8988T (cell line): ENCODE measurements at places on chromosomes 3 and 15.

- DNase-seq = no peak
These were observed 172.4 kb downstream of the KLHL25 start for GRCh38 chr15:85622221-85622831.

- no peak for DNase-seq
These were observed 23.1 kb upstream of the RNU6-1 start for GRCh38 chr15:67862750-67863441.

GRCh38 chr3:159928071-159928491, 60.6 kb upstream of the IL12A start:
- no peak for DNase-seq

DNA sequence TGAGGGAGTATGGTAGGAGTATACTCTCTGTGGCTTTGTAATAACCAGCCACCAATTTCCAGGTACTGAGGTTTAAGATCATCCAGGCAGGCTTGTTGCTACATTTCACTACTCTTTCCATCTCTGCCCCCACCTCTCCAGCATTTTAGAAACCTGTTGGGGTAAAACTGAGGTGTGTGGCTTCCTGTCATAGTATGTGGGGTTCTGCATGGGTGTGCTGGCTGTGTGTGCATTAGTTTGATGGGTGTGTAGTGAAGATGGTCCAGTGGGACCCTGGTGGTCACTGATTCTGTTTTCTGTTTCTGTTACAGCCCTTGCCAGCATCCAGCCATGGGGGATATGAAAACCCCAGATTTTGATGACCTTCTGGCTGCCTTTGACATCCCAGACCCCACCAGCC, 34.0 kb downstream of the ZNF592 start:
- DNase-seq = no peak

GRCh38 chr15:62727501-62727900, 315.0 kb upstream of the TPM1 start:
- no peak for DNase-seq

GRCh38 chr3:105368566-105369499, 2.1 kb downstream of the ALCAM start:
- DNase-seq = no peak

DNA sequence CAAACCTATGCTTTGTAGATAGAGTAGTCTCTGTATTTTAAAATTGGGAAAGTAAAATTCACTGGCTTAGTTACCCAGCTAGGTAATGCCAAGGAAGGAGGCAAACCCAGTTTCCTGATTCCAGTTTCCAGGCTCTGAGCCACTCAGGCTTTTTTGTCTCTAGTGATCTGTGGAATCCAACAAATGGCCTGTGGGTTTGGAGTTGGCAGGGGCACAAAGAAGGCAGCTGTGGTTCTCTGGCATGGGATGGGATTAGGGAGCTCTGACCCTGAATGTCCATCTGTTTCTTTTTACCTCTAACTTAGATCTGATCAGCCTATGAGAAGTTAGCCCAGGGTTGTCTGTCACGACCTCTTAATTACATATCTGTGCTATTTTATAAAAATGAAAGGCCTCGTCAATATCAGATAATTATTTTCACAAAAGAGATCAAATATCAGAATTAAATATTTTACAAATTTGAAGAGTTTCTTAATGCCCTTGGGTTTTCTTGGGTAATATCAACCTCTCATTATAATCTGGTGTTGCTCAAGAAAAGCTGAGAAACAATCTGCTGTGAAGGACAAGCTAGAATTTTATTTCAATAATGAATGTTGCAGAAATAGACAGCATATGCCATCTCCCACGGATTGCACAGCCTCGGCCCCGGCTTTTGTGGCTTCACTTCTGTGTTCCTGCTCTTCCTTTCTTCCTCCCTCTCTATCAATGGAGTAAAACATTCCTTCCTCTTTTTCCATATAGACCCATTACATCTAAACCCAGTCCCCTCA, 63.7 kb upstream of the DAZL start:
- no peak for DNase-seq

DNA sequence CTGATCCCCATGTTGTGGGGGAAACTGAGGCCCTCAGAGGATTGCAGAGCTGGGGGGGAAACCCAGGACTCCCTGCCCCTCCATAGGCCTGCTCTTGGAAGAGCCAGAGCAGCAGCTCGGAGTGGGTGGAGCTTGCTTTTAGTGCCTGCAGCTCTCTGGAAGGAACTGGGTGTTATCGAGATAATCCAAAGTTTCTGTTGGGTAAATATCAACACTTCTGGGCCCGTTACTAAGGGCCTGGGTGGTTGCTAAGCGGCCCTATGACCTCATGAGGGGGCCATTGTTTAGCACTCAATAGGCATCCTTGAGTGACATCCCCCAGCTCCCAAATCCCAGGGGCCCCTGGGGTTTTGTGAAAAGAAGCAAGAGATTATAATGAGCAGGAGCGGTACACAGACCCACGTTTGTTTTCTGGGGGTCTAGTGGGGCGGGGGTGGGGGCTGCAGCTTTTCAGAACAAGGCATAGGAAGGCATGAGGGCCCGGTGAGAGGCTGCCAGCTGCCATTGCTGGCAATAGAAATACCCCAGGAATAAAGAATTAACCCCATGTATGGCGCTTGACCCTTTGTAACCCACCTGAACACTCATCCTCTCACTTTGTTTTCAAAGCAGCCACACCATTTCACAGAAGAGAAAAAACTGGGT, 48.3 kb upstream of the ATP2B2 start:
- no peak for DNase-seq

DNA sequence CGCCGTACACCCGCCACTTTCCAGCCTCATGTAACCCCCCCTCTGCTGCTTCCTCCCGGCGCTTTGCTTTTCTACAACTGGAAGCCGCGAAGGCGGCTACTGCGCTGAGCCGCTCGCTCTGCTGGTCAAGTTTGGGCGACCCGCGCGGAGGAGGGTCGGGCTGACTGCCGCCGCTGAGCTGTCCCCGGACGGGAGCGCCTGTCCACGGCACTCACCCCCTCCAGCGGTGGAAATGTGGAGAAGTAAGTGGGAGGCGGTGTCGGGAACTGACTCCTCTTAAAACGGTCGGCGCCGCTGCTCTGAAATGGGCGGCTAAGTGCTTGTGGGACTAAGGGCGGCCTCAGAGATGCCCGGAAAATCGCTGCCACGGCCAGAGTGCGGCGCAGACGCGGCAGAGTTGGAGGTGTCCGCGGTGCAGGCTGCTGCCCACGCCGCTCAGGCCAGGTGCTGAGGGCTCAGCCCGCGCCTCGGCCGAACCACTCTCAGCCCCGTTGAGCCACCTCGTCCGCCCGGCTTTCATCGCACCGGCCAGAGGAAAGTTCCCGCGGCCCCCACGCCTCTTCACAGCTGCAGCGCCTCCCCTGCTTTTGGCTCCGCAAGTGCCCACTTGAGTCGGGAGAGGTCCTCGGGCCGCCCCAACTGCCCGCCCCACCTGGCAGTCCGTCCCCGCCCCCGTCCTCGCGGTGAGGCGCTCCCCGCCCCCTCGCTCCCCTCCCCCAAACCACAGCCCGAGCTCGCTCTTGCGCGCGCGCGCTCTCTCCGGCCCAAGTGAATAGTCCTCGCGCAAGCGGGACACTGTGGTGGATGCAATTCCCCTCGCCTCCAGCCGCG, at the start of gene EPHA6:
Gene EPHA6, plus strand, starts transcription at position 775 of the 831 bp plus-strand sequence.
- DNase-seq = no peak

- DNase-seq = no peak
These were observed 27.6 kb upstream of the RTP4 start for GRCh38 chr3:187340578-187340977.

DNA sequence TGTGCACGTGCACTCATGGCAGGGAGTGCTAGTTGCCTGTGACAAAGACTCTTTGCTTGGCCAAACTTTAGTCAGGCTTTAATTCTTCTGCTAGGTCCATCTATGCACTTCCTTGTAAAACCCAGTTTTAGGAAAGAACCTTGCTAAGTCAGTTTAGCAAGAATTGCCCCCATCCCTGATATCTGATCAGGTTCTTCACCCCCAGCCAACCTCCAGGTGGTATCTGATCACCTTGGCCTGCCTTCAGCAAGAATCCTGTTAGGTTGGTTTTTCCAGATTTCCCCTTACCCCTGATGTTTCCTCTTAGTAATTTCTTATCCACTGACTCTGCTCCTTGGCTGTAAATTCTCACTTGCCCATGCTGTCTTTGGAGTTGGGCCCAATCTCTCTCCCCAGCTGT, 8.4 kb downstream of the HSPBAP1 start:
- DNase-seq = no peak

- no peak for DNase-seq
These were observed 20.9 kb downstream of the TBC1D21 start for GRCh38 chr15:73894133-73894814.

- no peak for DNase-seq
These were observed 27.9 kb downstream of the GTPBP8 start for GRCh38 chr3:113018536-113019181.

DNA sequence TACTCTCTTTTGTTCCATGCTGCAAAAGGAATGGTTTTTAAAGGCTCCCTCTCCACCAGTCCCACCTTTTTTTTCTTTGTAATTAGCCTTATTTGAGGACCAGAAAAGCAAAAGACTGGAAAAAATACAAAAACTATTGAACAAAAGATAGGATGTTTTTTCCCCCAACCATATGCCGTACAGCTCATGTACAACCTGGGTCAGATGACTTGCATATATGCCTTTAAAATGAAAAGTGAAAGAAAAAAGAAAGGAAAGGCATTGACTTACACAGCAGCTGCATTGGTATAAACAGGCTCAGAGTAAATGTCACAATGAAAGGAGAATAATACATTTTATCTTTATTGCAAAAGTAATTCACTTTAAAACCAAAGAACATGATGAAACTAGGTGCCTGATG, 69.5 kb upstream of the CMC1 start:
- no peak for DNase-seq

DNA sequence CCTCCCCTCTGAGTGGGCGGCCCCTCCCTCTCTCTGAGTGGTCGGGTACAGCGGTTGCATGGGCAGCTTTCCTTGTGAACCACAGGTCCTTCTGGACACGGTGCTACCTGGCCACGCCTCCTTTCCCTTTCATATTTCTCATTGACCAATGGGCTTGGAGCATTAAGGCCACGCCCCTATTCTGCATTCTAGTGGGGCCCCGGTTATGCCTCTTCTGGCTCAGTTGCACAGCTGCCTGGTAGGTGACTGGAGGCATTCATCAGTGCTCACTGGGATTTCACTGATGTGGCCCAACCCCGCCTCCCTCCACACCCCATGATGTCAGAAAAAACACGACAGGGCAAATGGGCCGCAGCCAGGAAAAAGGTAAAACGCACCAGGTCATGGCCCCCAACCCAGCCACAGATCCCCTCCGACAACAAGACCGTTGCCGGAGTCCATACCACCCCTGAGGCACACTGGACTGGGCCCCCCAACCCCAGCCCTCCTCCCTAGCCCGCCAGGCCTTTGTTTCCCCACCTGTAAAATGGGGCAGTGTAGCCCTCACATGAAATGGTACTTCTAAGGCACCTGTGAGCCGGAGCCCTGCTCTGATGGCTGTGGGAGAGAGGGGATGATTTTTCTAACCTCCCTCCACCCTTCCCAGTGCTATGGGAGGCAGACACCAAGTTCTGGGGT, 26.3 kb downstream of the NGRN start:
- DNase-seq = no peak

DNA sequence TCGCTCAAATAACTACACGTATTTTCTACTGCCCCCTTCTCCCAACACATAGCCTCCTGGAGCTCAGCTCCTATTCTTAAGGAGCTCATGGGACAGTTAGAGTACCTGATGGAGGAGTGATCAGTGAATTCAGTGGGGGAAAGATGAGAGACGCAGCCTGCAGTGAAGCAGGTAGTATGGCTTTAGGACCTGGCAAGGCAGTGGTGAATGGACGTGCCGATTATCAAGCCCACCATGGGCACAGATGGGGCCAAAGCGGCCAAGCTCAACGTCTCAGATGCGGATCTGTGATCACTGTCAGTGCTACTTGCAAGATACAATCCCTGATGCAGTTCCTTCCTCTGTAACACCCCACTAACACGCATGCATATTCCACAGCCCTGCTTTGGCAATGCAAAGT, 45.8 kb upstream of the ATP2B2 start:
- DNase-seq = no peak

GRCh38 chr3:39068556-39068955, 16.7 kb downstream of the WDR48 start:
- no peak for DNase-seq

- DNase-seq = no peak
These were observed 148.9 kb upstream of the GBE1 start for GRCh38 chr3:81910244-81910852.

DNA sequence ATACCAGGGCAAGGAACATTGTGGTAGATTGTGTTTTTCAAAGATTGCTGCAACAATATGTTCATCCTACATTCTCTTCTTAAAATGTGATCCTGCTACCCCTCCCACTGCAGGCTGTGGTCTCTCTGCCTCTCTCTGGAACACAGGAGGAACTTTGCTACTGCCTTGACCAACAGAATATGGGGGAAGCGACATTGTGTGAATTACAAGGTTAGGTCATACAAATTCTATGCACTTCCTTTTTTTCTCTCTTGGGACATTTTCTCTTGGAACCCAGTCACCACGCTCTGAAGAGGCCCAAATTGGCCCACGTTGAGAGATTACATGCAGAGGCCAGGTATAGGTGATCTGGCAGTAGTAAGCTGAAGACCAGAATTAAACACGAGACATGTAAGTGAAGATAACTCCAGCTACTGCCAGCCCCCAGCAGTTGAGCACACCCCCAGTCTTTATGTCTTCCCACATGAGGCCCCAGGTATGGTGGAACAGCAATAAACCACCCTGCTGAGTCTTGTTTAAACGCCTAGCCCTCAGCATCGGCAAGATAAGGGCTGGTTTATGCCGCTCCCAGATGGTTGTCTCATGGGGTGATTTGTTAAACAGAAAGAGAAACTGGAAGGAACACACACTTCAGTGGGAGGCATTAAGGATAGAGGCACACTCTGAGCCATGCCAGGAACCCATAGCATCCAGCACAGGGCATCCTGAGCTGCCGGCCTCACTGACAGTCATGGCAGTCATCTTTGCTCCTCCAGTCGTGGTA, 59.9 kb downstream of the FAM43A start:
- no peak for DNase-seq

- DNase-seq = no peak
These were observed 932.9 kb downstream of the ROBO1 start for GRCh38 chr3:78834910-78835309.

DNA sequence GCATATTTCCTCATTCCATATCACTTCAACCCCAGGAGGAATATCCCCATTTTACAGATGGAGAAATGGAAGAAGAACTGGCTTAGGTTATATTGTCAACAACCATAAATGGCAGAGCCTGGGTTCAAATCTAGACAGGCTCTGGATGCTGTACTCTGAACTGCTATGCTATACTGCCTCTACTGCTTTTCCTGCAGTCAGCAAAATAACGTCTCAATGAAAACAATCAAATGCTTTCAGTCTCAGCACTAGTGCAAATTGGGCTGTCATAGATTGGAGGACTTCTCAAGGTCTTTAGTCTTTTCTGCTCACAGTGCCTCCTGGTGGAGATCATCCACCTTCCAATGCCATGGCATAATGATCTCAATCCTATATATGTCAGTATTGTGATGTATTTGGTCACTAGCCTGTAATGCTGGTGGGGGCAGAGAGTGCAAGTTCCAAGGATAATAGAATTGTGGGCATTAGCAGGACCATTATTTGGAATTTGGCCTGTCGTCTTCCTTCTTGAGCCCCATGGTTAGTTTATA, 285.0 kb downstream of the CLSTN2 start:
- DNase-seq = no peak

GRCh38 chr3:41975416-41976103, 13.7 kb upstream of the ULK4 start:
- DNase-seq = no peak

- no peak for DNase-seq
These were observed 44.6 kb upstream of the SMAD6 start for GRCh38 chr15:66657185-66658020.

- no peak for DNase-seq
These were observed 107.1 kb upstream of the MELTF start for GRCh38 chr3:197136744-197137143.
